AG04450 (cell line): ENCODE measurements at places on chromosomes 7 and 10.

DNA sequence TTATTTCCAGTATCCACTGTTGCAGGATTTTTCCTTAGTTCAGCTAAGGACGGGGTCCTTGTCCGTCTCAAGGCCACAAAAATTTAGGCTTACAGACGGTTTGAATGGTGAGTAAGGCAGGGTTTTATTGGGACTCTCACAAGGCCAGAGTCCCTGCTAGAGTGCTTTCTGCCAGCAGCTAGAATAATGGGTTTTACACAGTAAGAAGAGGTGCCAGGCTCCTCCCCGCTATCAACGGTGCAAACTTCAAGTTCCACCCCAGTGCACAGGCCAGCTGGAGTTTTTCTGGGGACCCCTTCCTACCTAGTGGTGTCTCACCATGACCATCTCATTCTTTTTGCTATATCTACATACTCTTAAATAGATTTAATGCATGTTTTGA is 198.5 kb upstream of the KCTD7 start:
- DNase-seq = no peak

DNA sequence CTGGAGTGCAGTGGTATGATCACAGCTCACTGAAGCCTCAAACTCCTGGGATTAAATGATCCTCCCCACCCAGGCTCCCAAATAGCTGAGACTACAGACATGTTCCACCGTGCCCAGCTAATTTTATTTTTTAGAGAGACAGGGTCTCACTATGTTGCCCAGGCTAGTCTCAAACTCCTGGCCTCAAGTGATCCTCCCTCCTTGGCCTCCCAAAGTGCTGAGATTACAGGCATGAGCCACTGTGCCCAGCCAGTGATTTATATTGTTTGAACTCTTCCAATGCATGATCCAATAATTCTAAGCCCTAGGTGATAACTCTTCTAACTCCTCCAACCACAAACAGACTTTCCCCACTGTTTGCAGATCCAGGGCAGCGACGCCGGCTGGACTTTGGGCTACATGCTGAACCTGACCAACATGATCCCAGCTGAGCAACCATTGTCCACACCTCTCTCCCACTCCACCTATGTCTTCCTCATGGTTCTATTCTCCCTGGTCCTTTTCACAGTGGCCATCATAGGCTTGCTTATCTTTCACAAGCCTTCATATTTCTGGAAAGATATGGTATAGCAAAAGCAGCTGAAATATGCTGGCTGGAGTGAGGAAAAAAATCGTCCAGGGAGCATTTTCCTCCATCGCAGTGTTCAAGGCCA is 41.8 kb upstream of the CC2D2B start:
- no peak for DNase-seq

- DNase-seq = no peak
These were observed 37.0 kb downstream of the CNPY1 start for GRCh38 chr7:155509359-155509724.

GRCh38 chr10:76554478-76554877 is 1083.1 kb downstream of the KCNMA1 start:
- DNase-seq = no peak

- DNase-seq = no peak
These were observed 4.9 kb downstream of the COL17A1 start for GRCh38 chr10:104080762-104081161.
